Activated CD8-positive, alpha-beta T cell treated with anti-CD3 and anti-CD28 coated beads, Interleukin-2, amount 10 ng/mL, durations not matched to agents 7 days and 5 days (primary cell): ENCODE measurements at places on chromosomes 6 and 20. TPM values are rescaled to one million over a fixed set of nuclear protein-coding genes. Genes with fewer than 3 reads are reported as not detected.

- H3K27me3 ChIP-seq, result no peaks in the 10 kb centered on the region
- H3K27ac ChIP-seq, result no peak overlapping the region
- DNase-seq, result no peak
- H3K4me3 ChIP-seq, result no peak overlapping the region
- H3K4me1 ChIP-seq, result peaks cover 37% of the 10 kb centered on the region
Observed at GRCh38 chr6:133959667-133960368, 6.8 kb downstream of the TBPL1 start.

CTNNBL1 gene
- 75.9 TPM for total RNA-seq

GRCh38 chr6:110625883-110626282 is 149.5 kb upstream of the SLC22A16 start:
- no peak overlapping the region for H3K27ac ChIP-seq
- DNase-seq, result no peak
- H3K4me3 ChIP-seq, result no peak overlapping the region
- no peaks in the 10 kb centered on the region for H3K4me1 ChIP-seq
- peaks cover 6% of the 10 kb centered on the region for H3K36me3 ChIP-seq
- no peaks in the 10 kb centered on the region for H3K27me3 ChIP-seq

PLCB4 gene
- total RNA-seq, result not detected

DNA sequence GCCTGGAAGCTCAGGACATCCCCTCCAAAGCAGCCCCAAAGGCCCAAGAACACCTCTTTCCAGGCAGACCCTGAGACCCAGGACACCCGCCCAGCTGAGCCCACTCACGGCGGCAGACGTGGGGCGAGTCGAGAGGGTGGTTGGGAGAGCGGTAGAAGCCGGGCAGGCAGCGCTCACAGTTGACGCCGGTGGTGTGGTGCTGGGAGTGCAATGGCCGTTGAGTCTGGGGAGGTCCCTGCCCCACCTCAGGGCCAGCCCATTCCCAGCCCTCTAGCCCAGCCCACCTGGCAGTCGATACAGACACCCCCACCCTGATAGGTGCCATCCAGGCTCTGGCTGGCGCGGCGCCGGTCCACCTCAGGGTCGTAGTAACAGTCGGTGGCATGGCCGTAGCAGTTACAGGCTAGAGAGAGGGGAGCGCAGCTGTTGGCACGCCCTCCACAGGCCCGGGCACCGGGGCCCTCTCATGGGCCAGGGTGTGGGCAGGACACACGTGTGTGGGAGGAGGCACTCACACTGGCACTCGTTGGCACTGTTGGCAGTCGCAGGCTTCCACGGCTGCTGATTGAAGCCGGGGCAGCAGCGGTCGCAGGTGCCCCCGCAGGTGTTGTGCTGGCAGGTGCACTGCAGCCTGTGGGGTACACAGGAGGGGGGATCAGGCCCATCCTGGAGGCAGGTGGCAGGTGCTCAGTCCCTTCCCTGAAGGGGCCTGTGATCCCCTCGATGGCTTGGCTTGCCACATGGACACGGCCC is 20.5 kb downstream of the LAMA5 start:
- H3K4me1 ChIP-seq, result no peaks in the 10 kb centered on the region
- H3K36me3 ChIP-seq, result peaks cover 2% of the 10 kb centered on the region
- H3K27me3 ChIP-seq, result peaks cover 3% of the 10 kb centered on the region
- H3K4me3 ChIP-seq, result no peak overlapping the region
- DNase-seq, result no peak

TREML2 gene
- total RNA-seq, result 23.5 TPM
